ENCODE measurements at places on chromosomes 3 and 15.

- DNase-seq = no peak
These were observed 37.5 kb downstream of the ZXDC start for GRCh38 chr3:126438186-126438585.

DNA sequence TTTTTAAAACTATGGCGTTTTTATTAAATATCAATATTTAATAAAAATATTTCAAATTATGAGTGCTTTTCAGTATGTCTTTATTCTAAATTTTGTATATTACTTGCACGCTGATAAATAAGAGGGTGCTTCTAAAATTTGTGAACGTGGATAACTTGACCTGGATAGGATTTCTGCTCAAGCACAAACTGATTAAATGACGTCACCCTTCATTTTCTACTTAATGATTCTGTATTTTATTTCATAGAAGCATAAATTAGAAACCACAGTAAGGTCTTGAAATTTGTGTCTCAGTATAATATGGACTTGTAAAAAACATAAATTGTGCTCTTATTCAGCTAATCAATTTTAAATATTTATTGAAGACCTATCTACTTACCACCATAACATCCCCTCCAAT lies 903.7 kb downstream of the ROBO2 start:
- no peak for DNase-seq

- DNase-seq = no peak
These were observed 439.5 kb downstream of the PDCD6IP start for GRCh38 chr3:34237946-34238345.

- no peak for DNase-seq
These were observed 254.3 kb downstream of the ZBBX start for GRCh38 chr3:167125612-167126407.

GRCh38 chr3:71133865-71134264 lies 449.7 kb downstream of the FOXP1 start:
- DNase-seq = no peak

GRCh38 chr15:23616536-23616935 lies 31.1 kb downstream of the MAGEL2 start:
- DNase-seq = no peak

- DNase-seq = peak; percentile 85
These were observed at the start of gene MGA for GRCh38 chr15:41660235-41661077. Gene MGA, plus strand, starts transcription at chr15:41660405.

DNA sequence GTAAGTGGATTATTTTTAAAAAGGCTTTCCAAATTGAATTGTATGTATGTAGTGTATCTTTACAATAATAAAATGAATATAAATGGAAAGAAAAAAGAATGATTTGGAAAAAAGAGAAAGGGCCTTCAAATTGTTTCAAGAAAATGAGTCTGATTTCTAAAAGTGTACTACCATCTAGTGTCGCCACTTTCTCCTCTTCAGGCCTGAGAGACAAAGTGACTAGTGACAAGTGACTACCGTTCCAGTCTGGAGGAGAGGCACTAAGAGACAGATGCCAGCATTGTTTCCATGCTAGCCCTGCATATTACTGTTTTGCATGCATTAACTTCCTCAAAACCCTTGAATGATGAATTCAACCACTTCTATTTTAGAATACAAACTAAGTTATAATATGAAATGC lies 39.3 kb downstream of the P3H2 start:
- no peak for DNase-seq

GRCh38 chr15:44492672-44493071 lies 44.3 kb upstream of the EIF3J start:
- no peak for DNase-seq

DNA sequence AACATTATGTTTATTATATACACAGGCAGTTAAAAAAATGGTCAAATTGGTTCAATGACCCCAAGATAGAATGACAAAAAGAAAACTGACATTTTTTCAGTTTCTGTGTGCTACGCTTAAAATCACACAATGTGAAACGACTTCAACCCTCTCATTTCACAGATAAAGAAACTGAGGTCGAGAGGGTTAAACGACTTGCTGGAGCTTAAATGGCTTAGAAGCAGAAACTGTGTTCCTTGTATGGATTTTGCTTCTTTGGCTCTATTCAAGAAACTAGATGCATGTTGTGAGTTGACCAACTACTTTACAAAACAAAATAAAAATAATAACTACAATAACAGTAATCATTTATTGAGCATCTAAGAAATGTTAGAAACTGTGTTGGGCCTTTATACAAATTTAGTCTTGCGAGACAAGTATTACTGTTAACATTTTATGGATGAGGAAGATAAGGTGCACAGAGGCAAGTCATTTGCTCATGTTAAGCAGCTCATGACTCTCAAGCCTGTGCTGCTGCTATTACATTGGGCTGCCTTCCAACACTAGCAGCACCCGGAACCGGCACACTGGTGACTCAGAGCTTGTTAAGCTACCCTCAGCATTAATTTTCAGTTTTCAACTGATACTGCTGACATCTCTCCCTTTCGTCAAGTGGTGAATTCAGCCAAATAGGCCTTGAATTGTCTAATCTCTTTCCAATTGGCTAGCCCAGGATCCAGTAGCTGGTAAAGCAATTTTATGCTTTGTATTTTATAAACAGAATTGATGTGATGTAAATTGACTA lies 487.6 kb downstream of the NAALADL2 start:
- DNase-seq = no peak

DNA sequence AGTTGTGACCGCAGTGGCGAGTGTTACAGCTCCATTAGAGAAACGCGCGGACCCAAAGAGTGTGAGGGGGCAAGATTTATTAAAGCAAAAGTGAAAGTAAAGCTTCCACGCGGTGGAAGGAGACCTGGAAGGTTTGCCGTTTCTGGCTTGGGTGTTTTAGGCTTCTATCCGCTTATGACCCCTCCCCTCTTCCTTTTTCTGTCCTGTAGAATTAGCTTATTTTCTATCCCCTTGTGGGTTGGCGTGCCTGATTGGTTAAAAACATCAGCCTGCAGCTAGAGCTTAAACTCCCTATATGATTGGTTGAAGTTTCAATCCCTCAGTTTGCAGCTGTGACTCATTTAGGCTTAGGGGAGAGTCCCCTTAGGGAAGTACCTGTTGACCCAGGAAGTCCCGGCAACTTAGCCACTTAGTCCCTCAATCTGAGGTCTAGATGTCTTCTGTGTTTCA lies 39.6 kb downstream of the C3orf38 start:
- DNase-seq = no peak

DNA sequence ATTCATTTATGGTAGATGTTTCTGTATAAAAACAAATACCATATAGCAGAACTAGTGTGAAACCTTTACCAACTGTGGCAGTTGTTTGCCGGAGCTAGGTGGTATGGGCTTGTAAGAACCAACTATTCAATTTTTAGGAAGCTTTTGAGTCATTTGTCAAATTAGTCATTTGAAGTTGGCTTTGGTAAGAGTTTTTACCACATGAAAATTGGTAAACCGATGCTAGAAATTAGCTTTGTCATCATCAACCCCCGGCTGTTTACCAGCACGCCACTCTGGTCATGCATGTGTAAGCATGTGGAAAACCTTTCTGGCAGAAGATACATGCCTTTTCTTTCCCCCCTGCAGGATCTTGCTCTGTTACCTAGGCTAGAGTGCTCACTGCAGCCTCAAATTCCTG lies 63.3 kb downstream of the IL1RAP start:
- DNase-seq = no peak

DNA sequence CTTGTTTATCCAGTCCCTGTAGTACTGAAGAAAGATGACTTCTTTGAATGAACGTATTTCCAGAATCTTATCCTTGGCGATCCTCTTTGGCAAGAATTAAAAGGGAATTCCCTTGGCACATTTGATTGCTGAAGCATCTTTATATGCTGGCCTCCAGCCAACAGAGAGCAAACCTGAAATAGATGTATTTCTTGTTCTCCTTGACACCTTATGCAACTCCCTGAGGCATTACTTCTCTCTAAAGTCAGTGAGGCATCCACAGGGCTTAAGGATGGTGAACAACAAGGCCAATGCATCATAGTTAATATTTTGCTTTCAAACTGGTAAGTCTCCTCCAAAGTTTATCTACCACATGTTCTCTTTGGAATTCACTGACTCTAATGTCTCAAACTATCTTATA lies 450.9 kb upstream of the THRB start:
- no peak for DNase-seq

DNA sequence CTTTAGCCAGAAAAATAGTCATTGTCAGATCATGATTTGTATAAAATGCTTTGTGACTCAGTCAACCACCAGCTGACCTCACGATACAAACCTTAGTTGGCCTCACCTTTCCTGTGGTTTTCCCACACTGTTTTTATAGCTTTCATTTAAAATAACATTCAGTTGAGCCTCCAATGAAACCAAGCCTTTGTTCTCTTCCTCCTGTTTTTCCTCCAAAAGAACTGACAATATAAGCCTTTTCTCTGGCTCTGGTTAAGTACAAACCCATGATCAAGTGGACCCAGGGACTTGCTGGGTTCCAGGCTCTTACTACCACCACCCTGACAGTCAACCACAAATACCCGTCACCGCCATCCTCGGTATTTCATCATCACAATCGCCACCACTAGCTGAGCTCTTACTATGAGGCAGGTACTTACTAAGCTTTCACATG lies 81.7 kb downstream of the TAMM41 start:
- no peak for DNase-seq

GRCh38 chr3:61561374-61562041 lies at the start of gene PTPRG:
Gene PTPRG, plus strand, starts transcription at chr3:61561571. Its CDS starts 717 bp downstream, at chr3:61562288.
- DNase-seq = no peak

- DNase-seq = no peak
These were observed 129.4 kb upstream of the TLE3 start for GRCh38 chr15:70227147-70227546.

DNA sequence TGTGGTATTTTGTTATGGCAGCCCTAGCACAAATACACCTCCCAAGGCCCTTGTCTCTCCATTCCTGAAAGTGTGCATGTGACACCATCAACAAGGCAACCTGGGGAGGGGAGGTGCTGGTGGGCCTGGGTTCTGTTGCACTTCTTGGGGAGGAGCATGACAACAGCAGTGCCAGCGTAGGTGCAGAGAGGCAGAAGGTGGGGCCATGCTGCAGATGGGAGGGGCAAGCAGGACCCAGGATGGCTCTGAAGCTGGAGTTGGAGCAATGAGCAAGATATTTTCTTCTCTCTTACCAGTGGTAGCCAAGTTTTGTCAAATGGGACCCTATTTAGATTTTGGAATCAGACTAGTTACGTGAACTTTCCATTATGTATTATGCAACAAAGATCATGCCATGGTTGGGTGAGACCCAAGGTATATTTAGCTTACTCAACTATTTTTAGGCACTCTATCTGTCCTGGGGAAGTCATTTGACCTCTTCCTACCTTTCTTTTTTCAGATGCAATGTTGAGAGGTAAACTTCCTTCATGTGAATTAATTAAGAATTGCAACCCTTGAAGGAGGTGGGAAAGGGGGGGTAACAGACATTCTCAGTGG lies 3.4 kb downstream of the FYCO1 start:
- DNase-seq = no peak

- DNase-seq = no peak
These were observed 16.0 kb downstream of the NKIRAS1 start for GRCh38 chr3:23900744-23901143.

DNA sequence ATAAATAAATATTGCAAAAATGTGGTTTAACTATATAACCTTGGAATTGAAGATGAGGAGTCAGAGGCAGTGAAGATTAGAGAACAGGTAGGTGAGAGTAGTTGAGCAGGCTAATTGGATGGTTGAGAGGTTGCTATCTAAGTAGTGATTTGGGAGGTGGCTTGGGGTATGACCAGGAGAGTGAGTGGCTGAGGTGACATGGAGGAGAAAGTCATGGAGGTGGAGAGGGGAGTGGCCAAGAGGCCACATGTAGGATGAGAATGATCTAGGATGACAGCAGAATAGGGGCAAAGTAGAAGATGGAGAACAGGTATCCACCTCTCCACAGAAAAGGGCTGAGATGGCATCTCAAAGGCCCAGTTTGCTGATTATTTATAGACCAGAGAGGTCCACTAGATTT lies 10.5 kb upstream of the RLBP1 start:
- DNase-seq = no peak

GRCh38 chr3:152745646-152746045 lies 89.3 kb upstream of the P2RY1 start:
- no peak for DNase-seq

DNA sequence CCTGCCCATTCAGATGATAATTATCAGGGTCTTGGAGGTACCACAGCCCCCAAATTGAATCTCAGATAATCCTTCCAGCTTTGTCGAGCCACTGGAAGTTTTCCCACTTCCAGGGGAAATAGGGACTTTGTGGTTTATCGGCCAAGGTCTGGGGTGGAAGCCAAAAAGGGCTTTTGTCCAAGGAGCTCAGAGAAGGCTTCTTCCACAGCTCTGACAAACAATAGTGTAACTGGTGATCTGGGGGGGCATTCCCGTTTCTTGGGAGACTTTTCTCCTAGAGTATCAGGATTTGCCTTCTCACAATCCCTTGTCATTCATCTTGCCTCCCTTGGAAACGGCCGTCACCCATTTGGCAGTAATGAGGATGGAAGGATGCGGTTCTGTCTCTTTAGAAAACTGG lies 18.4 kb downstream of the SRGAP3 start:
- no peak for DNase-seq

- no peak for DNase-seq
These were observed 248.2 kb upstream of the GPR149 start for GRCh38 chr3:154678041-154678654.

DNA sequence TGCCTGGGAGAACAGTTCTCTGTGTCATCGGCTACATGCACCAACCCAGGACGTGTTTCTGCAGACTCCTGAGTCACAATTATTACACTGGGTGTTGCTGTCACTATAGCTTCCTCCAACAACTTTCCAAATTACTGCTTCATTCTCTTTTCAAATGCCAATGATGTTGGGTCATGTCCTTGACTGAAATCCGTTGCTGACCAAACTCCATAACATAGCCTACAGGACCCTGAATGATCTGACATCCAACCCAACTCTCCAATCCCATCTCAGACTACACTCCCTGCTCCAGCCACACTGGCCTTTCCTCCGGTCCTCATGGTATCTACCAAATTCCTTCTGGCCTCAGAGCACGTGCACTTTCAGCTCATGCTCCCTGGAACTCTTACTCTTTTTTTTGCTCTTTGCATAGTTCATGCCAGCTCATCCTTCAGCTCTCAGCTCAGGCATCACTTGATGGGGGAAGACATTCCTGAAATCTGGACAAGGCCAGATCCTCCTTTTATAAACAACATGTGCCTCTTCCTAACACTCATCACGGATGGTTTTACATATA lies 108.8 kb upstream of the PTPRG start:
- no peak for DNase-seq

DNA sequence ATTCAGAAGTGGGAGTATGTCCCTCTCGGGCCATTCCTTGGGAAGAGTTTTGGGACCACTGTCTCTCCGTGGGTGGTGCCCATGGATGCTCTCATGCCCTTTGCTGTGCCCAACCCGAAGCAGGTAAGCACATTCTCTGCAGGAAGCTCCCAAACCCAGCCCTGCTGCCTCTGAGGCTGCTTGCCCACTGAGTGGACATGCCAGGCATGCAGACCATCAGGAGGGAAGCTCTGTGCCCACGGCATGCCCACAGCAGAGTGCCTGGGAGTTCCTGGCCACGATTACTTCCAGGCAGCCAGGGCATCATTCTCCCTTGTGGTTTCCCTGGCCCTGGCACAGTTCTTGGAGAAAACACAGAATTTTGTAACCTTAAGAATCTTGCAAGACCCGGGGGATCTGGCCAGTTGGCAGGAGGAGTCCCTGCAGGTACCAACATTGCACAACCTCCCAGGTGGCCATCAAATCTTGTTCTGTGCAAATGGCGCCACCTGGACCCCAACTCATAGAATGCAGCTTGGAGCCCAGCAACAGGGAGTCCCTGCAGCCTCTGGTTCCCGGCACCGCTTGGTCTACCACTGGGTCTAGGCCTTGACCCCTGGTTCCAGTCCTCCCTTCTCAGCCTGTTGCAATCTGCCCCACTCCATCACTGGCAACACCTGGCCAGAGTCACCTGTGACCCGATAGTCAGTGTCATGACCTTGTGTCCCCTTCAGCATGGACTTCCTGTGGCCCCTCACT lies 20.4 kb downstream of the FAH start:
- peak; percentile 76 for DNase-seq
